PC-9 (cell line): ENCODE measurements at places on chromosomes 5 and 9.

GRCh38 chr5:37889612-37890317 is 49.9 kb upstream of the GDNF start:
- no peak for DNase-seq

GRCh38 chr5:71923755-71924154 is 183.5 kb upstream of the MAP1B start:
- DNase-seq = no peak

- DNase-seq = no peak
Observed at GRCh38 chr5:139068494-139069151, 129.5 kb downstream of the SIL1 start.

GRCh38 chr9:122370869-122371755 is at the start of gene PTGS1:
Gene PTGS1 (plus strand): TSS chr9:122371024. CDS start chr9:122371085, 61 bp downstream.
- no peak for DNase-seq

DNA sequence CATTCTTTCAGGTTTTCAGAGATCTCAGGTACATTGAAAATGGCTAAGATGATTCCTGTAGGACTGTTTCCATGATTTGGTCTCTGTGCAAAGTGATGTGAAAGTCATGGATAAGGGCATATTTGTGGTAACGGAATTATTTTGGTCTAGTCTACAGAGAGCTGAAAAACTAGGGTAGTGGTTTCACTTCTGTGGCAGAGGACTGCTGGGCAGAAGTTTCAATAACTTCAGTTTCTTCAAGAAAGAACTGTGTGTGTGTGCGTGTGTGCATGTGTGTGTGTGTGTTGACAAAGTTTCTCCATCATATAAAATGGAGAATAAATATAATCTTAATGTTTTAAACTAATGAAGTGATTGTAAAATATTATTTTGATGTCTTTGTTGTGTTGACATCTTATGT is 4.3 kb downstream of the CNOT8 start:
- DNase-seq = no peak

GRCh38 chr5:57929271-57929670 is 446.7 kb upstream of the ACTBL2 start:
- no peak for DNase-seq

- no peak for DNase-seq
Observed at GRCh38 chr5:54956922-54957321, 28.5 kb downstream of the ESM1 start.
